ENCODE measurements at places on chromosomes 12 and 14.
A peak's percentile ranks its signal among the peaks of the same experiment; 100 is the strongest.

GRCh38 chr12:62604871-62605270 lies 138.2 kb downstream of the MON2 start:
- no peak for DNase-seq

DNA sequence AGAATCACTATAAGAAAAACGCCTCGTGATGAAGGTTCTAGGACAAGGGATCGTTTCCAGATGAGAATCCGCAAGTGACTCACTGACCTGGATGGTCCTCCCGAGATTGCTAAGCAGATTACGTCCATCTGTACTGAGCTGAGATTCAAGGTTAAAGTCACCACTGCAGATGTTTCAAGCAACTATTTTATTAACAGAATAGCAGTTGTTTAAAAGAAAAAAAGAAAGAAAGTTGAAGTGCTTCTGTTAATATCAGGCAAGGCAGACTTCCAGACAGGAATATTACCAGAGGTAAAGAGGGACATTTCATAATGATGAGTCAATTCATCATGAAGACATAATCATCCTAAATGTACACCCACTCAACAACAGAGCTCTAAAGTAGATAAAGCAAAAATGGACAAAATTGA lies 17.9 kb downstream of the PXN start:
- DNase-seq = no peak

DNA sequence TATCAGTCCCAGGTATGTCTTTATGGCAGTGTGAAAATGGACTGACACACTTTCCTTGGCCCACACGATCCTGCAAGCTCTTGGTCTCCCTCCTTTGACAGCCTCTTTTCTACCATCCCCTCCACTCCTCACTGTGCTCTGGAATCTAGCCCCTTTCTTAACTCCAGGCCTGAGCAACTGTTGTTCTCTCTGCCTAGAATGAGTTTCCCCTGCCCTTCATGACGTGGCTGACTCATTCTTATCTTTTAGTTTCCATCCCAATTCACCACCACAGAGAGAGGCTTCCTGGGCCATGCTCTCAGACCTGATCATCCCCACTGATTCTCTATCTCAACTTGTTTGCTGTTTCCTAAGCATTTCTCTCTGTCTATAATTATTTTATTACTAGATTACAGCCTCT lies 157.4 kb upstream of the HMGA2 start:
- DNase-seq = peak; percentile 15

DNA sequence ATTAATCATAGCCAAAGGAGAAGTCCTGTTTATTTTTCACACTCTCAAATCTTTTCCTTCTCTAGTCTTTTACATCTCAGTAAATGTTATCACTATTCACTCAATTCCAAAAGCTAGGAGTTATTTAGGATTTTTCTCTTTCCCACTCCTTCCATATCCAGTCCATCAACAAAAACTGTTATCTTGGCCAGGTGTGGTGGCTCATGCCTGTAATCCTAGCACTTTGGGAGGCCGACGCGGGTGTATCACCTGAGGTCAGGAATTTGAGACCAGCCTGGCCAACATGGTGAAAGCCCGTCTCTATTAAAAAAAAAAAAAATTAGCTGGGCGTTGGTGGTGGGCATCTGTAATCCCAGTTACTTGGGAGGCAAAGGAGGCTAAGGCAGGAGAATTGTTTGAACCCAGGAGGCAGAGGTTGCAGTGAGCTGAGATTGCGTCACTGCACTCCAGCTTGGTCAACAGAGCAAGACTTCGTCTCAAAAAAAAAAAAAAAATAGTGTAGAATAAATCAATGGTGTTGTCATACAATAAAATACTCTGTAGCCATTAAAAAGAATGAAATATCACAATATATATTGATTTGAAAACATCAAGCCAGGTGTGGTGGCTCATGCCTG lies 46.6 kb upstream of the FOXJ2 start:
- no peak for DNase-seq

GRCh38 chr12:75994069-75994740 lies 37.4 kb downstream of the PHLDA1 start:
- no peak for DNase-seq

- peak; percentile 62 for DNase-seq
Observed at GRCh38 chr14:54902143-54902520, 494 bp downstream of the GCH1 start.

GRCh38 chr12:1289371-1290155 lies 298.5 kb downstream of the ERC1 start:
- no peak for DNase-seq

DNA sequence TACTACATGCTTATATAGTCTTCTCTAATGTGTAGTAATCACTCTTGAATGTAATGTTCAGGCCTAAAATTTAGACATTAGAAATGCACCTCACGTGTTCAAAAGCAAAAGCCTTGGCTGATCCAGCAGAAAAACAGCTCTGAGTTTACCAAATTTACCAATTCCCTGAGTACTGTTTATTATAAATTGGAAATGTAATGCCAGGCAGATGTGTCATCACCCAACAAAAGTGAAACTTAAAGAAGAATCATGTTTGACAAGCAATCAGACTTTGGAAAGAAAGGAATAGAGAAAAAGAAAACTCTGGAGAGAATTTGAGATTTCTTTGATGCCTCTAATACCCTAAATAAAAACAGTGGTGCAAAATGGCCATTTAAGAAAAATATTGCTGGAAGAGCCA lies 26.5 kb upstream of the STRAP start:
- no peak for DNase-seq

GRCh38 chr12:47370421-47370820 lies 290.7 kb upstream of the AMIGO2 start:
- DNase-seq = no peak

DNA sequence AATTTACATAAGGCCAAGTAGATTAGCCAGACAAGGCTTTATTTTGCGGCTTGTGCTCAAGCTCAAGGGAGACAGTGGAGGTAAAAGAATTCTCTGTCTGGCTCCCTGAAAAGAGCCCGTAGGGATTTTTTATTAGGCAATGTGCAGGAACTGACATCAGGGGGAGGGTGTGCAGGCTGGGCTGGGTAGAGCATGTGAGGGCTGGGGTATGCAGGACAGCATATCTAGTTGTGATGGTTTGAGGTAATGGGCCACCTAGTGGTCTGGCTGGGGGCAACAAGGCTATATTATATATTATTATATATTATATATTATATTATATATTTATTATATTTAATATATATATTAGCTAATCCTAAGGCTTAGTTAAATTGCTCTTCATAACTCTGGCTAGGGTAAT lies 102.1 kb downstream of the TMEM117 start:
- no peak for DNase-seq

DNA sequence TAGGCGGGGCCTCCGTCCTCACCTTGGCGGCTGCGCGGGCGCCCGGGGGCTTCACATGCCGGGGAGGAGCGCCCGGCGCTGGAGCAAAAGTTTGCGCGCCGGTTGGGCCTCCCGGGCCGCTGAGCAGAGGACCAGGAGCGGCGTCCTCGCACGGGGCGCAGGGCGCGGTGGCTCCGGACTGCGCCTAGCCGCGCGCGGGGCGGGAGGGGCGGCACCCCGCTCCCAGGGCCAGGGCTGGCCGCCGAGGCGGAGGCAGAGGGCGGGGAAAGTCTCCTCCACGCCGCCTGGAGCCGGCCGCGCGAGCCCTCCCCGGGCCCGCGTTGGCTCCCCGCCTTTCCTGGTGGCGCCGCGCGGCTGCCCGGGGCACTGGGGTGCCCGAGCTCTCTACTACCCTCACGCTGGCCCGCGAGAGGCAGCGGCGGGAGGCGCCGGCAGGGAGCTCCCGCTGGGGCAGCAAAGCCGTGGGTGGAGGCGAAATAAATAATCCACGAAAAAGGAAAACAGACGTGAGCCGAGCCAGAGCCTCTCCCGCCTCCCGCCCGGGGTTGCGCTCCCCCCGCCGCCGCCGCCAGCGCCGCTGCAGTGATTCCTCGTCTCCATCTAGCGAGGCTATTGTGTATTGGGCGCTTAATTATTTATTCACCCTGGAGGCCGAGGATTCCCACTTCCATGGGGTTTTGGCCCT lies 400 bp upstream of the PRIMA1 start:
- DNase-seq = no peak

DNA sequence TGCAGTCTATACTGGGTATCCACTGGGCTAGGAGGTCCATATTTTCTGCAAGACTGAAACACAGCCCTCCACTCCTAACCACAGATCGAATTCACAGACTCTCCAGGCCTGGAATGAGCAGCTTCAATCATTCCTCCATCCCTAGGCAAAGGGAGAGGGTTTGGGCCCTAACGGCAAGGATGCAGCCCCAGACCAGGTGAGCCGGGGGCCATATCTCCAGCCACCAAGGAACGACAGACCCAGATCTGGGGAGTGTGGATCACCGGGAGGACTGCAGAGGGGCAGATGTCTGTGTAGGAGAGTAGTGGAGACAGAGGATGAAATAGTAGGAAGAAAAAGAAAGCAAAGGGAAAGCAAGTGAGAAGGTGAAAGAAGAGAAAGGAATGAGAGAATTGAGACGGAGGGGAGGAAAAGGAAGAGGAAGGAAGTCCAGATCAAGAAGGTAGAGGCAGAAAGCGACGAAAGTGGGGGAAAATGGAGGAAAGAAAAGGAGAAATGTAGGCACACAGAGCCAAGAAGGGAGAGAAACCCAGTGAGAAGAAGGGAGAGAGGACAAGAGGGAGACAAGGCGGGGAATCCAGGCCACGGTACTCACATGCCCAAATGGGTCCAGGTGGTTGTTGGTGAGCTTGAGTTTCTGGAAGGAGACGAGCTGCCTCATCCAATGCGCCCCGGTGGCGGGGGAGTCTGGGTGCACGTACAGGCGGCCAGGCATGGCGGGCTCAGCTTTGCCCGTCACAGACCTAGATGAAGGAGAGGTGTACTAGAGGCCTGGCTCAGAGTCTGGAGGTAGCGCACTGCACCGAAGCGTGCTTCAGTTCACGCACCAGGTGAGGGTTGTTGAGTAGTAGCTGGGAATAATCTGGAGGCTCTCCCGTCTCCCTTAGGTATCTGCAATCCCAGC lies 7.7 kb downstream of the TBX5 start:
- no peak for DNase-seq

GRCh38 chr14:91289464-91289863 lies 45.0 kb upstream of the GPR68 start:
- no peak for DNase-seq

GRCh38 chr12:12327802-12328201 lies 22.2 kb downstream of the MANSC1 start:
- peak; percentile 54 for DNase-seq

DNA sequence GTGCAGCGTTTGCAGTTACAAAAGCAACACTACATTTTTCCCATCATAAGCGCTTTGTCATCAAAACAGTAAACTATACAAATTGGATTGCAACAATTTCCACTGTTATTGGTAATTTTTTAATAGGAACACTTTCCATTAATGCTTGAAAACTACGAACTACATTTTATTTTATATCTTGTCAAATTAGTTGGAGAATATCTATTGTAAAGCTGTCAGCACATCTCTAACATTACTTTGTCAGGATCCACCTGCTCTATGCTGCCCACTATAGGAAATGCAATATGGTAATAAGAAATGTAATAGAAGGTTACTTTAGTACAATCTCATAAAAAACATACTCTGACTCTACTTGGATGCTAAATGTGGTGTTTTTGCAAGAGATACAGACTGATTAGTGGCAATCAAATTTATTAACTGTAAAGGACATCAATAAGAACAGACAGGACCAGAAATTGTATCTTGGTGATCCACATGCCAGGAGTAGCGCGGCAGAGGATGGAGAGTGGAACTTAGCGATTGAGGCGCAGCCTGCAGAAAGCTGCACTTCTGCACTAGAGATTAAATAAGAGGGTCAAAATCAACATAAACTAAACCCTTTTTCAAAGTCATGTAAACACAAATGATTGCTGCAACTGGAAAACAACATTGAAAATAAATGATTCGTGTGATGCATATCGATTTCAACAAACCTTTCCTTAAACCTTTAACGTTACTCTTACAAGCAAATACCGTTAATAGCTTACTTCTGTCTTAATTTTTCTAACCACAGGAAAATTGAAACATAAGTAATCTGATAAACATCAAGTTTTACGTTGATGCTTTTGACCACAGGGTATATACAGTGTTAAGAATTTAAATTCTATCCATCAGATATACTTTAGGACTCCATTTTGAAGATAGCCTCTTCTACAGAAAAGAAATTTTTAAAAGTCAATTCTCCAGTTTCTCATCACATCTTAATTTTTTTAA lies 3.6 kb upstream of the ARID2 start:
- DNase-seq = no peak

GRCh38 chr14:40525314-40525713 lies 1081.4 kb upstream of the LRFN5 start:
- no peak for DNase-seq

GRCh38 chr12:119501052-119501451 lies 92.5 kb upstream of the TMEM233 start:
- no peak for DNase-seq

DNA sequence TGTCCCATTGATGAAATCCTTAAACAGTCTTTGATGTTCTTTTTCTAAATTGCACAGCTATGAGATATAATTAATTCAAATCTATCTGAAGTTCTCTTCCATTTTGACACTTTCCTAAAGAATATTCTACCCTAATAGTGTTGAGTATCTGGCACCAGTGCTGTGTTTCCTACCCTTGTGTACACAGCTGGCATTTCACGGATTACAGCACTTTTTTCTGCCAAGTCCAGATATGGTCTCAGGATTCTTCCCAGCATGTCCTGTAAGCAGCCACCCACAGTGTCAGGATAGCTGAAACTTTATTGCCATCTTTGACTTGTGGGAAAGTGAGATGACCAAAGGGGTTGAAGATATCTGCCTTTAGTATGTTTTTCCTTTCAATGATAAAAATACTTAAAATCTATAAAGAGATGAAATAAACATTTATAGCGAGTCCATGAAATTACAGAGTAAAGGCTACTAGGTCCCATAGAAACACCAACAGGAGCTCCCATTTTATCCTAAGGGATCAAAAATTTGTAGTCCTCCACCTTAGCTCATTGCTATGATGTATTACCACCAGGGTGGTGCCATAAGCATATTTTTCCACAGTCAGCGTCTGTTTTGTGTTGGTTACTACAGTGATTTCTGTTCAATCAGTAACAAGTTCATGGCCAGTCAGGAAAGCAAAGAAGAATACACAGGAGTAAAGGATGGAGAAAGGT lies 96.7 kb downstream of the TRHDE start:
- DNase-seq = no peak

DNA sequence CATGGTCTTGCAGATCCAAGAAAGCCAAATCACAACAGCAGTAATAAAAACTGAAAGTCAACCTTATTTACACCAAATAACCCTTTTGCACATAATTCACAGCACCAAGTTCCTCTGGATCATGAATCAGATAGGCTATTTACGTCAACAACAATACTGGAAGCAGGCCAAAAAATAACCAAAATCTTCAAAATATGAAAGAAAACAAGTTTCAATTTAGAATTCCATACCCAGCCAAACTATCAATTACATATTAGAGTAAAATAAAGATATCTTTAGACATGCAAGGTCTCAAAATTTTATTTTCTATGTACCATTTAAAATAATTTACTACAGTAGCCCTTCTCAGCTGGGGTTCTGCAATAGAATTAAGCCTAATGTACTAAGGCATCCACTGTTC lies 76.7 kb upstream of the BBS10 start:
- no peak for DNase-seq

DNA sequence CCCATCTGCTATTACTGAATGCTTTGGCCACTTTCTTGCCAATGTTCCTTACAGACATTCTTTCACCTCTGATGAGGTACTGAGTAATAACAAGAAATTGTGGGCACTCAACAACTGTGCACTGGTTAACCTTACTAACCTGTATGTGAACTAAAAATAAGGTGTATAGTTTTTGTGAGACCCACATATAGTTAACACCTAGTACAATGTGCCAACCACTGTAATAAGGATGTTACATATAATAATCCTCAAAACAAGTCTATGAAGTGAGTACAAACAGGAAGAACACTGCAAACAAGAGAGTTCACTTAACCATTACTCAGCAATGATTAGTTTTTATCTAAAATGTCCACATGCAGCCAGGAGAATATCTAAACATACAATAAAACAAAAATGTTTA lies 4.5 kb downstream of the DDHD1 start:
- DNase-seq = no peak
